ENCODE measurements at places on chromosomes 1 and 21.
A peak's percentile ranks its signal among the peaks of the same experiment; 100 is the strongest.

DNA sequence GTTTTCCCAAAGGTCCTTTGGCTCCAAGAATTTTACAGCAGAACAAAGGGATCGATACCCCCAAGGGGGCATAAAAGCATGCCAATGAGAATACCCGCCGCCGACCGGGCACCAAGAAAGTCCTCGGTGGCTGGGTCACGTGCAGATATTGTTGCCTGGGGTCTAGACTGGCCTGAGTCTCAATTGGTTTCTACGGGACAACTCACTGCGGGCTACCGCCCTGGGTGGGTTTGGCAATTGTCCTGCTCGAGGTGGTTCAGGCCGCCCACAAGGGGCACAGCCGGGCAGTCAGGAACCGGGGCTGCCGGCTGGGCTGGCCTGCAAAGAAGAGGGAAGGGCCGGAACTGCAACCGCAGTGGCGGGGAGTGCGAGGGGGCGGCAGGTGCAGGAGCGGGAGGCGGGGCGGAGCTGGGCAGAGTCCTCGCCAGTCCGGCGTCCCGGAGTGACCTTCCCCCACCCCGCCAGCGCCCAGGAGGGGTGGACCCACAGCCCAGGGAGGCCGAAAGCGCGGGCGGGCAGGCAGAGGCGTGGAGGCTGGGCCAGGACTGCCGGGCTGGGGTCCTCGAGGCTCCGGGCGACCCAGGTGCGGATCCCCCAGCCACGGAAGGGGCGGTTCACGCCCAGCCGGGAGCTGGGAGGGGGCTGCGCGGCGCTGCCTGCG lies 926 bp upstream of the ATP1B1 start:
- no peak for DNase-seq

DNA sequence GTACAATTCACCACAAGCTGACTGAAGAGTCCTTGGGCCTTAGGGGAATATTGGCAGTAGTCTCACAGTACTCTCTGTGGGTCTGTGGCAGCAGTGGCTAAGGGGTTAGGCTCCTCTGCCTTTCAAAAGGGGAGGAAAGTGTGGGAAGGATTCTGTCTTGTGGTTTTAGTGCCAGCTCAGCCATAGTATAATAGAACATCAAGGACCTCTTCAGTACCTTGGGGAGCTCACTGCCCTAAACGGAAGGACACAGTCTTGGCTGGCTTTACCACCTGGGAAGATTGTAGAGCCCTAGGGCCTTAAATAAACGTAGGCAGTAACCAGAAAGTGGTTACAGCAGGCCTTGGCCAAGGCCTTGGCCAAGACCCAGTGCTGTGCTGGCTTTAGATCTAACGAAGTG lies 265.7 kb downstream of the COL11A1 start:
- no peak for DNase-seq

DNA sequence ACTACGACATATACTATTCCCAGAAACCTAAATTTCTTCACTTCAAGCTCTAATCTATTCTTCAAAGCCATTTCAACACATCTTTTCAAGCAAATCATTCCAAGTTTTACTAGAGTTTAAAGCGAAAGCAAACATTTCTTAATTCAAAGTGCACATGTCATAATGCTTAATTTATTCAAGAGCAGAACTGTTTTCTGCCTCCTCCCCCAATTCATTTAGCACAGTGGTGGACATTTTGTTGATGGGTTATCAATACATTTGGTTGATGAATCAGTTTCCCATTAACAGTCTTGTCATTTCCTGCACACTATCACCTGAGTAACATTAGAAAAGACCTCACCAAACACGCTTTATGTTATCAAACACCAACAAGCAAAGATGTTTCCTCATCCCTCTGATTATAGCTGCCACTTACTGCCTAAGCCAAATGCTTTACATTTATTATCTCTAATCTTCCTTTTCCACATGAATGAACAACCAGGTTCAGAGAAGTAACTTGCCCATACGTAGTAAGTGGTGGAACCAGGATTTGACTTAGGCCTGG lies 2.0 kb downstream of the SRSF4 start:
- DNase-seq = no peak

- no peak for DNase-seq
Measured at GRCh38 chr1:204507317-204508105, 8.7 kb upstream of the MDM4 start.

DNA sequence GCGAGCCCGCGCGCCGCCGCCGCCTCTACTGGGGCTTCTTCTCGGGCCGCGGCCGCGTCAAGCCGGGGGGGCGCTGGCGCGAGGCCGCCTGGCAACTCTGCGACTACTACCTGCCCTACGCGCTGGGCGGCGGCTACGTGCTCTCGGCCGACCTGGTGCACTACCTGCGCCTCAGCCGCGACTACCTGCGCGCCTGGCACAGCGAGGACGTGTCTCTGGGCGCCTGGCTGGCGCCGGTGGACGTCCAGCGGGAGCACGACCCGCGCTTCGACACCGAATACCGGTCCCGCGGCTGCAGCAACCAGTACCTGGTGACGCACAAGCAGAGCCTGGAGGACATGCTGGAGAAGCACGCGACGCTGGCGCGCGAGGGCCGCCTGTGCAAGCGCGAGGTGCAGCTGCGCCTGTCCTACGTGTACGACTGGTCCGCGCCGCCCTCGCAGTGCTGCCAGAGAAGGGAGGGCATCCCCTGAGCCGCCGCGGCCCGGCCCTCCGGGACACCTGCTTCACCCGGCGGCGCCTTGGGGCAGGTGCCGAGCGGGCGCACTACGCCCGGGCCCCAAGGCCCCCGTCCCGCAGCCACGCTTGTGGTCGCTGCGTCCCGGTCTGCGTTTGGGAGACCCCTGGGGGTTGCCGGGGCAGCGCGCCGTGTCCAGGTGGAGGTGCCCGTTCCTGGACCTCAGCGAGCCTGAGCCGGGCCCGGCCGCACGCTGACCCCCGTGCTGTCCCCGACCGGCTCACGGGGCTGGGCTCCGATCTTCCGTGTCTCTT lies 944 bp downstream of the B3GALT6 start:
- no peak for DNase-seq

GRCh38 chr1:66446261-66447001 lies 87.5 kb upstream of the SGIP1 start:
- DNase-seq = no peak

- no peak for DNase-seq
Measured at GRCh38 chr1:41769068-41769467, 149.7 kb downstream of the HIVEP3 start.

DNA sequence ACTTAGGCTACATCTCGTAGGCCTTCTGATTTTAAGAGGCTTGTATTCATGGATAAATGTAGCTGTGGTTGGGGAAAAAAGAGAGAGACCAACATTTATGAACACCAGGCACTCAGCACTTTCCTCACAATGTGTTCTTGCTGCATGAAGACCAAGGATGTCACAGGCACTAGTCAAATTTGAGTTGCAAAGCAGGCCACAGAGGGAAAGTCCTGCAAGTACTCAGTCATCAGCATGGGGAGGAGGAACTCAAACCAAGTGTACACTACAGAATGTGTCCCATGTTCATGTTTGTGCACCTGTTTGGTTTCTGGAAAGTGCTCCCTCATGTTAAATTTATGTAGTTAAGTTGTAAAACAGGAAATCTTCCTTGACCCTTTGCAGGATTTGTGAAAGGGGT lies 8.7 kb upstream of the MAP3K7CL start:
- DNase-seq = no peak

DNA sequence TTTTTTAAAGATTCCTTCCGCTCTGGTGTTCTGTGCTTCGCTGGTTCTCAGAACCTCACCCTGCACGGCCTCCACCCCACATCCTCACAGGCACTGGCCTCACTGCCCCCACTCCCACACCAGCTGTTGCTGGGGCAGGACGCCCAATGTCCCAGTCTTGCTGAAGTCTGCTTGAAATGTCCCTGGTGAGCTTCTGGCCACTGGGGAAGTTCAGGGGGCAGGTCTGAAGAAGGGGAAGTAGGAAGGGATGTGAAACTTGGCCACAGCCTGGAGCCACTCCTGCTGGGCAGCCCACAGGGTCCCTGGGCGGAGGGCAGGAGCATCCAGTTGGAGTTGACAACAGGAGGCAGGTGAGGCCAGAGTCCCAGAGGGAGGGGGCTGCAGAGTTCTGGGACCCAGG lies at the start of gene C1QA:
TSS of gene C1QA (plus strand) at position 276 of the 400 bp plus-strand sequence. CDS start 989 bp downstream, outside the sequence.
- no peak for DNase-seq

DNA sequence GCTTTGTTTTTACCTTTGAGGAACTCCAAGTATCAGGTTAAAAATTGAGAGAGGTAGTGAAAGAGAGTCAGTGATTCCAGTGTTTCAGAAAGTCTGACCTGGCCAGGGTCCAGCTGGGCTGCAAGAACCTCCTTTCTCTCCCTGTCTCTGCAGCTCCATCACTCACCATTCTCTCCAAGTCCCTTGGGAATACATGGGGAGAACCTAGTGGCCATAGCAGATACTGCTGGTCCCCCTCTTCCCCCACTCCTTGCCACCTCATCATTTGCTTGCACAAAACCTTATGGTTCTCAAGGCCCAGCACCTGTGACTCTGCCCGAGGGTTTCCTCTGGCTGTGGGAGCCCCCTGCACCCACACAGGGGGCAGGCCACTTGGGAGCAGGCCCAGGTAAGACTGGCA lies 279.5 kb downstream of the KIF26B start:
- DNase-seq = no peak

DNA sequence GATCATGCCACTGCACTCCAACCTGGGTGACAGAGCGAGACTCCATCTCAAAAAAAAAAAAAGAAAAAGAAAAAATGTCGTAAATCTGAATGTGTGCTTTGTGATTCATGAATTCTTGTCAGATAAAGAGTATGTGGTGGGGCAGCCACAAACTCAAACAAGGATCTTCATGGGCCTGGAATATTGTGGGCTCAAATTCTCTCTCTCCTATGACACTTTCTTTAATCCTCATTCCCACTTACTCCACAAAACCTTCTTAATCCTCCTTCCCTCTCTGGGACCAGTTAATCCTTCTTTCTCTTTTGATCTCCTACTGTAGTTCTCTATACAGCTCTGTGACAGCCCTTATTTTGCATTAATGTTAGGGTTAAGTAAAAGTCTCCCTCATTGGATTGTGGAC lies 112.3 kb downstream of the AK5 start:
- DNase-seq = no peak

- DNase-seq = no peak
Measured at GRCh38 chr1:235809688-235810397, 56.9 kb downstream of the LYST start.

DNA sequence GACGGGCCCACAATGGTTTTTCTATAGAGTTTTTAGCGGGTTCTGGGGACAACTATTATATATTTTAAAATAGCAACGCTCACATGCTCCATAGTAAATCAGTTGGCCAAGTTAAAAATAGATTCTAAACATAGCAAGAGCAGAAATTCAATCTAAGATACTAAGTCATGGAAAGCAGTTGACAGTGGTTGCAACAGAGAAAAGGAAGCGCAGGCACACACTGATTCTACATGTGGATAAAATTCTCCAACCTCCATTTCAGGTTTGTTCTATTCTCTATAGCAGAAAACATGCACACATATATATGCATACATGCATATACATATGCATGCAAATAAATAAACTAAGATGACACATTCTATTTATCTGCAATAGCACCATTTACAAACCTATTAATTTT lies 89.6 kb upstream of the HNRNPU start:
- no peak for DNase-seq

- no peak for DNase-seq
Measured at GRCh38 chr1:175863299-175864050, 120.1 kb upstream of the TNR start.

GRCh38 chr1:64268653-64269557 lies 65.5 kb downstream of the UBE2U start:
- peak; percentile 32 for DNase-seq

- DNase-seq = peak; percentile 42
Measured at GRCh38 chr1:31182352-31182751, 57.3 kb downstream of the NKAIN1 start.

GRCh38 chr1:113041569-113042284 lies 31.3 kb upstream of the LRIG2 start:
- no peak for DNase-seq

GRCh38 chr1:199075792-199076191 lies 437.0 kb downstream of the PTPRC start:
- DNase-seq = no peak

DNA sequence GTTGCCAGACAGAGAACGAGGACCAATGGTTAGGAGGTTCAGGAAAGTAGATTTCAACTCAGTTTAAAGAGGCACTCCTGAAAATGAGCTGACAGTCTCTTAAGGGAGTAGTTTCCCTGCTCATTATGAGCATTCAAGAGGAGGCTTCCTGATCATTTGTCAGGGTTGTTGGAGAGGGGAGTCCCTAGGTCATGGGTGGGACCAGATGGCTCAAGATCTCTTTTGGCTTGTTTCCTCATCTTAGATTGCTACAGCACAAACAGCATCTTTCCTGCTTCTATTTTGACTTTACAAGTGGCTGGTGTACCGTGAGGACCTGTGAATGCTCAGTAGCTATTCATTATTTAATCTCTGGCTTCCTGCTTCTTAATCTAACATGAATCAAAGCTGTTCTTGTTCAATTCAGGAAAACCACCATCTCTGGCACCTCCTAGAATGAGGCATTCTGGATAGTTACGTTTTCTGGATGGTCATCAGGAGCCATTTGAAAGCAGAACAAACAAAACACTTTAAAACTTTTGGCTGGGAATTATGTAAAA lies 47.6 kb downstream of the PEX14 start:
- DNase-seq = no peak

- no peak for DNase-seq
Measured at GRCh38 chr21:34344584-34344983, 19.2 kb upstream of the KCNE2 start.

DNA sequence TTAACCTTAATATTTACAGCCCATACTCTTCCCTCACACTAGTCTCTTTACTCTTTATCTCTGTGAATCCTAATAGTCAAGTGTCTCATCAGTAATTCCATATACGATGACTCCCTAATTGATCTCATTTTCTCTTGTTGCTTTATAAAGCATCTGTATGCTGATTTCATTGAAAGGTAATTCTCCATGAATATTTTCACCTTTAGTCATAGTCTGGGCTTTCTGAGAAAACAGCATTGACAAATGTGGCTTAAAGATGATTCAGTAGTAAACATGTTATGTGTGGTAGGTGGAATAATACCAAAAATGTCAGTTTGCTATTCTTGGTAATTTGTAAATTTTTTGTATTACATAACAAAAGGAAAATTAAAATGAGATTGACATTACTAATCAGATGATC lies 1176.5 kb downstream of the NCAM2 start:
- DNase-seq = no peak

DNA sequence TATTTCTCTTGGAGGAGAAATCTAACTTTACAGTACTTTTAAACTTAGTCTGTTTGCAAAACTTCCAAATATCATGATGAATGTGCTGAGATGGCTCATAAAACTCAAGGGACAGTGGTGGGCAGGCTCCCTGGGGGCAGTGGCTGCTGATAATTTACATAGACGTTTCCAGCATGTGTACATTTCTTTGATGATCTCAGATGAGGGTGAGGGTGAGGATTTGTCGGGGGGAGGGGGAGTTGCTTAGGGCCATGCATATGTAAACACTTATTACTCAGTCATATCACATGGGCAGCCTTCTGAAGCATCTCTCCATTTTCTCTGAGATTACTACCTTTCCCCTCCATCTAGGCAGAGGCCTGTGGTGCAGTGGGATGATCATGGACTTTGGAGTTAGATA lies 152.9 kb upstream of the HMGB4 start:
- no peak for DNase-seq

DNA sequence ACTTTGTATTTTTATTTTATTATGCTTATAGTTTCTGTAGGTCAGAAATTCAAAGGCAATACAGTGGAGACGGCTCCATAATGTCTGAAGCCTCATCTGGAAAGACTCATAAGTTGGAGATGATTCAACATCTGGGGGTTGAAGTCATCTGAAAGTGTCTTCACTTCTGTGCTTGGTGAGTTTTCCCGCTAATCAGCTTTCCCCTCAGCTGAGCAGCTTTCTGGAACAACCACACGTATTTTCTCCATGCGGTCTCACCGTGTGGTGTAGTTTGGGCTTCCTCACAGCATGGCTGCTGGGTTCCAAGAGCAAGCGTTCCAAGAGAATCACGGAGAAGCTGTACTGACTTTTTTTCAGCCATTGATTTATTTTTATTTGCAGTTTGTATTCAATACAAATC lies 7.6 kb upstream of the DDI2 start:
- DNase-seq = no peak

Data from stimulated activated CD8-positive, alpha-beta memory T cell treated with anti-CD3 and anti-CD28 coated beads, Interleukin-2, amount 100 ng/mL, for 48 hours (primary cell).